ENCODE measurements at places on chromosomes 11 and 22.
A peak's percentile ranks its signal among the peaks of the same experiment; 100 is the strongest.

GRCh38 chr22:16819249-16819648 is 6.0 kb downstream of the XKR3 start:
- no peak for DNase-seq

DNA sequence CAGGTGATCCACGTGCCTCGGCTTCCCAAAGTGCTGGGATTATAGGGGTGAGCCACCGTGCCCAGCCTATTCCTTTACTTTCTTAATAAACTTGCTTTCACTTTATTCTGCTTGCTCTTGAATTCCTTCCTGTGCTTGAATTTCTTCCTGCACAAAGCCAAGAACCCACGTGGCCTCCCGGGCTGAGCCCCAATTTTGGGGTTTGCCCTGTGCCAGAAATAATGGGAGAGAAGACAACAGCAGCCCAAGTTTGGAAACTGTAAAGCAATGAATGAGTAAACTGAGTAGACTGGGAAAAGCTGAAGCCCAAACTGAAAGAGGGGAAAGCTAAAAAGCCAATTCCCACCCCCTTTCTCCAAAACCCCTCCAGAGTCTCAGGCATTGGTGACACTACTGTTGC is 136.4 kb downstream of the NECTIN1 start:
- peak; percentile 26 for DNase-seq

DNA sequence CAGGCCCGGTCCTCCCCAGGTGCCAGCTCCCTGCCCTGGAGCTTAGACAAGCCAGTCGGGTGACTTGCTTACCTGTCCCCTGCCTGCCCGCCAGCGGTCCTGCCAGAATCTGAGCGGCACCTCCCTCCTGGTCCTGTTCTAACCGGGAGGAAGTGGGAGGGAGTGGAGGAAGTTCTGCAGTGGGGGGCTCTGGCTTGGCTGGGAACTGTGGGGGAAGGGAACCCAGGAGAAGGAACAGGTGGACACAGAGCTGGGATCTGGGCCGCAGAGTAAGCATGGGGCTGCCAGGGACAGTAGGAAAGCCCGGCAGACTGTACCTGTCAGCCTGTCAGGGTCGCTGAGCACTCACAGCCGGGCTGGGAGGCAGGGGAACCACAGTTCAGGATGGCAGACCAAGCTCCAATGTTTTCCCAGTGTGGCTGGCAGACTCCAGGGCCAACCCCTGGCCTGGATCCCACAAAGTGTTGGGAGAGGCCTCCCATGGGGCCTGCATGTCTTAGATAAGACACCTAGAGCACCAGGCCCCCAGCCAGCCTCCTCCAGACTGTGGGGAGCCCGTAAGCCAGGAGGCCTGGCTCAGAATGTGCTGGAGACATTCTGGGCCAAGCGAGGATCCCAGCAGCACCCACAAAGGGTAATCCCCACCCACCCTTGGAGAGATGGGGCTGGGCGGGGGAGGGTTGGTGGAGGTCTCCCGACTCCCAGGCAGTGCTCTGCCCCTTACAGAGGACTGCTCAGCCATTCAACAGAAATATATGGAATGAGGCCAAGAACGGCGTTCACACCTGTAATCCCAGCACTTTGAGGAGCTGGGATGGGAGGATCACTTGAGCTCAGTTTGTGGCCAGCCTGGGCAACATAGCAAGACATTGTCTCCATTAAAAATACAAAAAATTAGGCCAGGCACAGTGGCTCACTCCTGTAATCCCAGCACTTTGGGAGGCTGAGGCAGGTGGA is 2.3 kb downstream of the CYB5R3 start:
- no peak for DNase-seq

GRCh38 chr11:23961503-23962338 is 535.1 kb upstream of the LUZP2 start:
- no peak for DNase-seq

Measured in fibroblast of lung (primary cell).